Osteoblast (primary cell): ENCODE measurements at places on chromosomes 1 and 21. TPM values are rescaled to one million over a fixed set of nuclear protein-coding genes. Genes with fewer than 3 reads are reported as not detected.

The GJA8 gene
- not detected in 2 replicates for total RNA-seq

The ILDR2 gene
- under 0.01 and 0.36 TPM in 2 replicates for total RNA-seq

The EVA1C gene
- 5.0 and 8.0 TPM in 2 replicates for total RNA-seq

The DVL1 gene
- 73.5 and 81.9 TPM in 2 replicates for total RNA-seq

The VASH2 gene
- 1.1 and 2.1 TPM in 2 replicates for total RNA-seq

The DNAH14 gene
- 25.0 and 31.8 TPM in 2 replicates for total RNA-seq

The CR1 gene
- total RNA-seq, result under 0.01 TPM in 1 of 2 replicates, not detected in the other

The DCST2 gene
- not detected in 2 replicates for total RNA-seq

The PPFIA4 gene
- total RNA-seq, result 8.0 and 10.9 TPM in 2 replicates

The TMEM82 gene
- not detected in 2 replicates for total RNA-seq

The PLA2G2C gene
- not detected in 2 replicates for total RNA-seq

The TMEM52 gene
- not detected in 2 replicates for total RNA-seq

The PBX1 gene
- total RNA-seq, result 10.1 and 15.3 TPM in 2 replicates

The OR2G6 gene
- total RNA-seq, result not detected in 2 replicates

The TFF2 gene
- not detected in 2 replicates for total RNA-seq

The NR5A2 gene
- not detected in 2 replicates for total RNA-seq

The CADM3 gene
- total RNA-seq, result under 0.01 TPM in 1 of 2 replicates, not detected in the other

The TEX50 gene
- total RNA-seq, result not detected in 2 replicates

The NUCKS1 gene
- 132 and 140 TPM in 2 replicates for total RNA-seq
